Activated naive CD4-positive, alpha-beta T cell treated with anti-CD3 and anti-CD28 coated beads for 36 hours (primary cell): ENCODE measurements at places on chromosomes 6 and 20. TPM values are rescaled to one million over a fixed set of nuclear protein-coding genes. Genes with fewer than 3 reads are reported as not detected.

The UST gene
- 0.20 TPM for total RNA-seq

- peaks cover 25% of the 10 kb centered on the region for H3K27me3 ChIP-seq
- peaks cover 3% of the 10 kb centered on the region for H3K4me1 ChIP-seq
- no peak for DNase-seq
- no peak overlapping the region for H3K27ac ChIP-seq
Observed at GRCh38 chr6:164104432-164104831, 689.9 kb downstream of the QKI start.

DNA sequence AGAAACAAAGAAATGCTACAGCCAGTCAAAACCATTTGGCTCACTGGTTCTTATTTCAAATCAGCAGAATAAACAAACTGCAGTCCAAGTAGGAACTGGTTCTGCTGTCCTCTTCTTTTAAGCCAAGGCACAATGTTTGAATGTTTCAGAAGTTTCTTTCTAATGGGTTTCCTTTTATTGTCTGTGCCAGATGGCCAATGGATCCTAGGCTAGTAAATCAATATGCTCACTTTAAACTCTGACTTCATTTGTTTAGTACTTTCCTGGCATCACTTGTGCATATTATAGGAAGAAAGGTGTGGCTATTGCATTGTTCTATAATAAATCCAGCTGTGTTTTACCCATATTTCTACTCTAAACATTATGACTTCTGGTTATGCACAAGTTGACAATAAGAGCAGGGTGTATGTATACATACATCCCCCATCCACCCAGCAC lies 99.7 kb upstream of the PLCB4 start:
- H3K27me3 ChIP-seq: peaks cover 2% of the 10 kb centered on the region
- DNase-seq: no peak
- no peaks in the 10 kb centered on the region for H3K36me3 ChIP-seq
- H3K4me1 ChIP-seq: no peaks in the 10 kb centered on the region
- no peak overlapping the region for H3K27ac ChIP-seq
- no peak overlapping the region for H3K4me3 ChIP-seq

DNA sequence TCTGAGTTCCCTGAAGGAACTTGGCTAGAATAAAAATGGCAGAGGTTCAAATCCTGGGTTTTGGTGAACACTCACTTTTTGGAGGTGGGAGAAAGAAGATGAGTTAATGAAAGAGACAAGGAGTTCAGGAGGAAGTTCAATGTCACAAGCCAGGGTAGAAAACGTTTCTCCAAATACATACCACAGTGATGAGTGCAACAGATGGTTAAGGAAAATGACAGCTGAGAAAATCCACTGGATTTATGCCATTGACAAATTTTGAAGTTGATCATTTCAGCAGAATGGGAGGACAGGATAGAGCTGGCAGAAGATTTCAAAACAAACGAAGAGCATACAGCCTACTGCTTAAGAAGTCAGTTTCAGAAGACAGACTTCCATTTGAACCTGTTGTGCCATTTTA lies 122.7 kb downstream of the GFRAL start:
- no peaks in the 10 kb centered on the region for H3K27me3 ChIP-seq
- DNase-seq: no peak
- no peaks in the 10 kb centered on the region for H3K36me3 ChIP-seq
- H3K27ac ChIP-seq: no peak overlapping the region

DNA sequence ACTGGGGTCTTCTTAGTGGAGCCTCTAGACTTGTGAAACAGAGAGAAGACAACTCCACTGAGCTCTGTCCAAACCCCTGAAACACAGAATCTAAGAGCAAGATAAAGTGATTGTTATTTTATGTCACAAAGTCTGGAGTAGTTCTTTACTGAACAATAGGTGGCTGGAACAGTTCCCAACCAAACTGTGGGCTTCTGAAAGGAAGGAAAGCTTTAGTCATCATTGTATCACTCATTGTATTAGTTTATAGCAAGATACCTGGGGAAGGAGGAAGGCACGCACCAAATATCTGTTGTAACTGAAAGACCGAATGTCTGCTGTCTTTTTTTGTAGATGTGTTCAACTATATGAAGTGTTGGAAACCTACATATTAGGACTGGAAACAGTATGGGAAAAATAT lies 284.9 kb upstream of the TBX18 start:
- H3K27me3 ChIP-seq: no peaks in the 10 kb centered on the region
- no peak overlapping the region for H3K4me3 ChIP-seq
- H3K27ac ChIP-seq: no peak overlapping the region
- DNase-seq: no peak
- no peaks in the 10 kb centered on the region for H3K36me3 ChIP-seq

DNA sequence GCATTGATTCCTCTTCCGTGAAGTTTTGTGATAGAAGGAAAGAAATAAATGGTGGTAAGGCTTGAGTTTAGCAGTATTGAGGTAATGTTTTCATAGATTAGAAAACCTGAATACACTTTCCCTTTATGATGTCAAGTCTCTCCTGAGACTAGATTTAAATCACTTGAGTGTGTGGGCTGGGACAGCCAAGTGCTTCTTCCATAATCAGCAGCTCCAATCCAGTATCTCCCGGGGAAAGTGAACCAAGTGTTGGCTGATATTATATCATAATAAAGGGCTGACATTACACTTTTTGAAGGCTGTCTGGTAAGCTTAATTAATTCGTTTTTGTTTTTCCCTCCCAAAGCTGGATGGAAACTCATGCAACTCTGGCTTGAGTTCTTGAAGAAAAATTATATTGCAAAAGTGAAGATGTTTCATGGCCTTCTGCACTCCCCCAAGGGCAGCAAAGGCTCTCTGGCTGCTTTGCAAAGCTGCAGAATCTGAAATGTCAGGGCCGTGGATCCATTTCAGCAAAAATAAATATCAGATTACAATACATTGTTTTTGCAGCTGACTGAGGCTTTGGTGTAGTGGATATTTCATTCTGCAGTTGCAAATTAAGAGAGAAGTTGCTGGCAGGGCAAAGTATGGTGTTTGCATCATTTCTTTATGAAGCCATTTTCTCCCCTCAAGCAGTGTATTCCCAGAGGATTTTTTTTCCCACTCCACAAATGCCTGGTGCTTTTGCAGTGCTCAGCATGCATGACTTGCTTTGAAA lies 101.2 kb downstream of the MKKS start:
- H3K27ac ChIP-seq: no peak overlapping the region
- no peak overlapping the region for H3K4me3 ChIP-seq
- no peaks in the 10 kb centered on the region for H3K36me3 ChIP-seq
- DNase-seq: no peak
- H3K4me1 ChIP-seq: peaks cover 2% of the 10 kb centered on the region
- H3K27me3 ChIP-seq: peaks cover 11% of the 10 kb centered on the region

DNA sequence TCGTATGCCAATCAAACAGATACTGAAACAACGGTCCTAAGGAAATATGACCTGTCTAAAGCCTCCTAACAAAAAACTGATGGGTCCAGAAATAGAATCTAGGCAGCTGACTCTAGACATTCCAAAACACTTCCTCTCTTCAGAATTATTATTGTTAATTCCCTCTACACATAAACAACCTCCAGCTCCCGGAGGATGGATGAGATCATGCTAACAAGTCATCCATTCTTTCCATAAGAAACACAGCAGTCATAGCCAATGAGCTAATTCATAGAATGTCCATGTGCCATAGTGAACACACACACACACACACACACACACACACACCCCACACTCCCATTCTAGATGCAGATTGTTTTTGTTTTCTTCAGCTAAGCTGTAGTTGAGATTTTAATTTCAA lies 44.3 kb downstream of the HDGFL1 start:
- DNase-seq: no peak
- no peaks in the 10 kb centered on the region for H3K4me1 ChIP-seq
- H3K4me3 ChIP-seq: no peak overlapping the region
